Sciatic nerve (tissue), 2 donors: ENCODE measurements at places on chromosomes 6 and 20. TPM values are rescaled to one million over a fixed set of nuclear protein-coding genes. Genes with fewer than 3 reads are reported as not detected.
A peak's percentile ranks its signal among the peaks of the same experiment; 100 is the strongest.

DNA sequence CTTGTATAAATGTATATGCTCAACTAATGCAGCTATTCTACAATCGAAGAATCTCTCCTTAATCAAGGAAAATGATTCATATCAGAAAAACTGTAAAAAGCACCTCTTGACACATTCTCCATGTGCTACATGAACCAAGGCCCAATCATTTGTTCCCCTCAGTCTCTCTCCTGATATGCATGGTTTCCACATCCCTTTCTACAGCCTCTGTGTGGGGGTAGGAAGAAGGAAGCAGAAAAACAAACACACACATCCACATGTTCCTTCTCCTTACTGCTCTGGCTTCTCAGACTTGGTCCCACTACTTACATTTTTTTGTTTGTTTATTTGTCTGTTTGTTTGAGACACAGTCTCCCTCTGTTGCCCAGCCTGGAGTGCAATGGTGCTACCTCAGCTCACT lies 510.5 kb downstream of the PRKN start:
- no peak for DNase-seq

DNA sequence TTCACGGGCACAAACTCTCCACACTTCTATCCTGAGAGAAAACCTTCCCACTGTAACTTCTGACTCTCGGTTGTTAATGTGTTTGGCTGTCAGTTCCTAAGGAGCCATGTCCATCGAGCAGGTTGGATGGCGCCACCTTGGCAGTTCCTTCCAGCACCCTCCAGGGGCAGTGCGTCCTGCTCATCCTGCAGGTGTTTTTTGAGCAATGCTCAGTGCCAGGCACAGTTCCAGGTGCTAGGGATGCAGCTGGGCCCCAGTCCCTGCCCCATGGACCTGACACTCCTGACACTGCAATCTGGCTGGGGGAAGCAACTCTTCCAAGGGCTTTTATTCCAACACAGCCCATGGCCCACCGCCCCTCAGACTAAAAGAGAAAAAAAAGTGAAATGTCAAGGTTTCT lies 376.4 kb downstream of the PREX1 start:
- no peak for DNase-seq

The DAAM2 gene
- 61.9 TPM for total RNA-seq

DNA sequence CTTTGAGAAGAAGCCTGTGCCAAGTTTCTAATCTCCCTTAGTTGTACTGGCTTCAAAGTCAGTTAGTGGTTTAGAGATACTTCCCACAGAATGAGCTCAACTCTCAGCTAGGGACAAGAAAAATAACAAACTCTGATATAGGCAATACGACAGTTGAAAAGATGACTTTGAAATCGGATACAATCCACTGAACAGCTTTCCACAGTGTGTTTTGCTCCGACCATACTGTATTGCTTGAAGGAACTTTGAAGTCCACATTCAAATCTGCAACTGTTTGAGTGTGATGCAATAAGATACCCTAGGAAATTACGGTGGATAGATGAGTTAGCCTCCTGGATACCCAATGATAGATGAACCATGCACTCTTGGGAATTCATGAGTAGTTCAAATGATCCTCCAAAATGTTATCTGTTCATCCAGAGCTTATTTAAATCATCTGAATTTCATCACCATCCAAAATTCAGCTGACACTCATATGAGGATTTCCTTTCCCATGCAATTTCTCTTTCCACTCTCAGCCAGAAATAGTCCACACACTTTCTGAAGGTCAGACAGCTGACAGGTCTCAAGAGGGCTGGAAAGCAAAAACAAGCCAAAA lies 443.8 kb downstream of the HAO1 start:
- no peak for DNase-seq

The FRK gene
- total RNA-seq = 0.85 TPM

DNA sequence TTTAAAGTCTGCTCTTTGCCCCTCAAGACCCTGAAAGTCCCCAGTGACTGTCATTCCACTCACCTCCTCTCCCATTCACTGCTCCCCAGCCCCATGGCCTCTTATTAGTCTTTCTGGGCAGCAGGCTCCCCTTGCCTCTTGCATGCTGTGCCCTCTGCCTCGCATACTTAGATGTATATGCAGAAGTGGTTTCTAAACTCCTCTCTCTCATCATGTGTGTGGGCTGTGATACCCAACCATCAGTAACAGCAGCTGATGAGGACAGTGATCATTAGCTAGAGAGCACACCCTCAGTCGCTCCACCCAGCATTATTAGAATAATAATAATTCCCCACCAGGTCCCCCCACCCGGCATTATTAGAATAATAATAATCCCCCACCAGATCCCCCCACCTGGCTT lies 14.5 kb downstream of the PKIG start:
- DNase-seq = no peak

DNA sequence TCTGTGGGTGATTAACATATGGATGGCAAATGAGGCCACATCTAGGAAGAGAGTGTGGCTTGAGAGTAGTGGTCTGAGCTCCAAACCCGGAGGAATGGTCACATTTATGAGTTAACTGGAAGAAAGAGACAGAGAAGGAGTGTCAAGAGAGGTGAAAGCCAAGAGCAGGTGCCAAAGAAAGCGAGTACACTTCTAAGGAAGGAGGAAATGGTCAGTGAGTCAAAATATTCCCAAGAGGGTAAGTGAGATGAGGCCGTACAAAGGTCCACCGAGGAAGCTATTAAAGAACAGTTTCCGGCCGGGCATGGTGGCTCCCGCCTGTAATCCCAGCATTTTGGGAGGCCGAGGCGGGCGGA lies 104.5 kb upstream of the RNF24 start:
- no peak for DNase-seq

The PKIB gene
- 2.2 TPM for total RNA-seq

The BPIFB2 gene
- not detected for total RNA-seq

DNA sequence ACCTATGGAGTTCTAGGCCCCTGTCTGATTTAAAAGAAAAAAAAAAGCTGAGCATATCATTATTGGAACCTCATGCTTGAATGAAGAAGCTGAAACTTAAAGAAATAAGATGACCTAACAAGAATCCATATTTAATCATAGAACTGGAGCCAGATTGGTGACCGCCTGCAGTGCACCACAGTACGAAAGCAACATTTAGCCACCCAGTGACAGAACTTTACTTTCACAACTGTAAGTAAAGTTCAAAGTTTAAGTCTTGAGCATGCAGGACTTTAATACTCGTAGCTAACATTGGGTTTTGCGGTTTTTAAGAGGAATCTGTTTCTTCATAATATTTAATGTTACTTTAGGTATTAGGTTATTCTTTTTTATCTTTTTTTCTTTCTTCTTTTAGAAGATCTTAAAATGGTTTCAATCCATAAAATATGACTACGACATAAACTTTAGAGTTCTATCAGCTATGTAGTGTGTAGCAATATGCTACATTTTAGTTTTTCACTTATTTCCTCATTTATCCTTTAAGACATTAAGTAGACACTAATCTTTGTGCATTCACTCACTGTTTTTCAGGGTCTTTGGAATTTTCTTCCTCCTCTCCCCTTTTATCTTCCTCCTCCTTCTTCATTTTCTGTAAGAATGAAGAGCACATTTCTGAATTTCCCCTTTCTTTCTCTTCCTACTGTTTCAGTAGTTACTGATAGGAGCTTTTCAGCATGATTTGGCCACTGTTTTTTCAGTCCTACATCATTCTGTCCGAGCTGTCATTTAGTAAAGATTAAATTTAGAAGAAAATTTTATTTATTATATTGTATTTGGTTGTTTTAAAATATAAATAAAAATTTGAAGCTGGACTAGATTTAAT lies 514.1 kb downstream of the GRIK2 start:
- DNase-seq = no peak

GRCh38 chr20:33814238-33814712 lies 3.1 kb downstream of the CHMP4B start:
- DNase-seq = no peak

DNA sequence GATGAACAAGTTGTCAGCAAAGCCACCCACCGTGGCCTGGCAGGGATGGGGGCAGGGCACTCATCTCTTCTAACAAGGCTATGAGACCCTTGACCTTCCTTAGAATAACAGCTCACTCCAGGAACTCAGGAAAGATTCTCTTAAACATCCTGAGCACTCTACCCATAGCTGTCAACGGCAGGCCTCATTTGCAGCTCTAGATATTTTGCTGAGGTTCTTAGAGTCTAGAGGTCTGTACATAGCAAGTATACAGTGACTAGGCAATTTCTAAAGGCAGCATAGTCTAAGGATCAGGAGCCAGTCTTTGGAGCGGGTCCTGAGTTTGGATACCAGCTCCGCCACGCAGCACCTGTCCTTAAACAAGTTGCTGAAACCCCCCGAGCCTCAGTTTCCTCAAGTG lies 11.7 kb downstream of the TRERF1 start:
- DNase-seq = no peak

DNA sequence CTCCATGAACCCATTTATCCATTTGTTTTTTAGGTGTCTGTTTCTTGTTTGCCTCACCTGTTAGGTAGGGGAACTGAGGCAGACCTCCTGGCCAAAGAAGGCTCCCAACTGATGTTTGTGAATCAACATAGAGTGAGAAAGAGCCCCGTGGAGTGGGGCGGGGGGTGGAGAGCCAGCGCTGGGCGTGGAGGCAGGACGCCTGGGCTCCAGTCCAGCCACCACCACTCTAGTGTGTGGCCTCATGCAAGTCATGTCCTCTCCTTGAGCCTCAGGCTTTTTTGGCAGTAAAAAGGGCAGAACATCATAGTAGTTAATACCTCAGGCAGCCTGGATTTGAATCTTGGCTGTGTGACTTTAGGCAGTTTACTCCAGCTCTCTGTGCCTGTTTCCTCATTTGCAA lies 42.2 kb upstream of the SCRT2 start:
- no peak for DNase-seq

DNA sequence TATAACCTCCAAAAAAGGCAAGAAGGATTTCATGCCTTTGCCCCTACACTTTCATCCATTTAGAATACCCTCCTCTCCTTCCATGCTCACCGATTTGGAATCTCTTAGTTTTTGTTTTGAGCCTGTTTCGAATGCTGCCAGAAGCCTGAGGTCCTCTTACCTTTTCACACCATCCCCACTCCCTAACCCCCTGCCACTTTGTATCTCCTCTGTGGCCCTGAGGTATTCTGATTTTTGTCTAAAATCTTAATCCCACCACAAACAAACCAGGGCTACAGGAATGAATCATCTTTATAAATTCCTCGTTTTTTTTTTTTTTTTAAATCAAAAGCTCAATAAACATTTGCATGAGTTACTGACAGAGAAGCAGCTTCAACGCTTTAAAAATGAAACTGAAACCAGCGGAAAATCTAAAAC lies 1.6 kb upstream of the RPS12 start:
- DNase-seq = no peak

DNA sequence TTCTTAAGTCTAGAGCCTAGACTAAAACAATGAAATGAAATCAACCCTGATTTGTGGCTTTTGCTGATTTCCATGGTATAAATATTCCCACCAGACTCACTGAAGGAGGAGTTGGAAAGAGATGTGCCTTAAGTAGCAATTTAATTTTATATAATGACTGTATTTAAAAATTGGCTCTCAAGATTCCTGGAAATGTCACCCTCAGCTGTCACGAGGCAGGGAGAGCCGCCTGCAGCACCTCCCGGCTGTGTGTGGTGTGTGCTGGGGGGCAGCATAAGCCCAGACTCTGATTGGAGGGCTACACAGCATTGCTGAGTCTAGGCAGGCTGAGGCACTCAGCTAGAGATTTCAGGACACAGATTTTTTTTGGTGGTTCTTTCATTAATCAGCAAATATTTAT lies 40.6 kb upstream of the TMEM181 start:
- DNase-seq = no peak

The LHFPL5 gene
- total RNA-seq = not detected

- DNase-seq = no peak
Measured at GRCh38 chr6:45845567-45845966, 170.1 kb downstream of the CLIC5 start.

DNA sequence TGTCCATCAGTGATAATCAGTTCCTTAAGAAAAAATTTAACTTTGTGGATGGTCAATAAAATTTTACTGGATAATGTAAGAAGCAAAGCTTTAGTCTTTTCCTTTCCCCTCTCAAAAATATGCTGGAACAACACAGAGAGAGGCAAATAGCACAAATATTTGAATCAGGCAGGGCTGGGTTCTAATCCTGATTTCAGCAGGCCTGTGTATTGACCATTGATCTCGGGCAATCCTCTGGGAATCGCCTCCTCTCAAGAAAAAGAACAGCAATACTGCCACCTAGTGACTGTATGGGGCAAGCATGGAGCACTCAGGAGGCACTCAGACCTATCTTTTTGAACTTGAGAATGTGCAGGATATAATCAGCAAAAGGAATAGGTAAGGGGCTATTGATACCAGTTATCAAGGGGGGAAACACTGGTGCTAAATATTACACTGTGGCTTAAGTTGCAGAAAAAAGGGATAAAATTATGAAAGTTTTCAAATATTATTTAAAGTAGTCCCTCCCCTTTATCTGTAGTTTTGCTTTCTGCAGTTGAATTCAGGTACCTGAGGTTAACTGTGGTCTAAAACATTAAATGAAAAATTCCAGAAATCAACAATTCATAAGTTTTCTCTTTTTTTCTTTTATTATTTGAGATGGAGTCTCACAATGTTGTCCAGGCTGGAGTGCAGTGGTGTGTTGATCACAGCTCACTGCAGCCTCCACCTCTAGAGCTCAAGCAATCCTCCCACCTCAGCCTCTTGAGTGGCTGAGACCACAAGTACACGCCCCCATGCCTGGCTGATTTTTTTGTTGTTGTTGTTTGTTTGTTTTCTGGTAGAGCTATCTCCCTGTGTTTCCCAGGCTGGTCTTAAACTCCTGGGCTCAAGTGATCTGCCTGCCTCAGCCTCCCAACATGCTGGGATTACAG lies 91.8 kb upstream of the NHSL1 start:
- DNase-seq = peak; percentile 71

DNA sequence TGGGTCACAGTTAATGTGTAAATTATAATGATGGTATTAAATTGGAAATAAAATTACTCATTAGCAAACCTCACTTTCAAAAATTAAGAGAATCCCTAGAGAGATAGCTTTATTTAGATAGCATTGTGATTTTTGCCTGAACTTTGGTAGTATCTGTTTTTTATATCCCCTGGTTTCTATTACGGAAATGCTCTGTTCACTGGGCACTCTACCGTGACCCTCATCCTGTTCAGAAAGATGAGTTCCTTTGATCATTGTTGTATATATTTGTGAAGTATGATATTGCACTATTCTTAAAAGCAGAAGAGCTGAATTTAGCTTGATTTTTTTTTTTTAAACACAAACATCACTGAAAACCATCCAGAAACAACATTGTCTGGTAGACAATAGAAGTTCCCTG lies 1143.8 kb upstream of the MAP3K7 start:
- DNase-seq = no peak

GRCh38 chr6:47059216-47059885 lies 17.2 kb upstream of the ADGRF1 start:
- no peak for DNase-seq
